Esophagus muscularis mucosa (tissue), 4 donors: ENCODE measurements at places on chromosomes 3 and 15. TPM values are rescaled to one million over a fixed set of nuclear protein-coding genes. Genes with fewer than 3 reads are reported as not detected.

- H3K4me3 ChIP-seq = no peak overlapping the region
- no peaks in the 10 kb centered on the region for H3K27me3 ChIP-seq
- H3K36me3 ChIP-seq = no peaks in the 10 kb centered on the region
- DNase-seq = no peak
Observed at GRCh38 chr3:184738982-184739381, 27.1 kb upstream of the MAGEF1 start.

DNA sequence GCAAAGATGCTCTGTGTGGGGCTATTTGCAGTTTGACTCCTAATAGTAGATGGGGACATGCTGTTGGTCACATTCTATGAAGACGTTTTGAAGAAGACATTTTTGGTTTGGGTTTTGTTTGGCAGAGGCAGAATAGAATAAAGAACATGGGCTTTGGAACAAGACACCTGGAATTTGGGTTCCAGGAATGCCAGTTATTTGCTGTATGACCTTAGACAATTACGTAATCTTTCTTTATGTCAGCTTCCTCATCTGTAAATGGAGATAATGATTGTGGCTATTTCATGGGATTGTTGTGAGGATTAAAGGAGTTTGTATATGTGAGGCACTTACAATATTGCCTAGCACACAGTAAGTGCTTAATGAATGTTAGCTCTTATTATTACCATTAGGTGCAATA, 91.6 kb downstream of the MESD start:
- H3K27me3 ChIP-seq = no peaks in the 10 kb centered on the region
- no peak overlapping the region for H3K27ac ChIP-seq
- H3K4me3 ChIP-seq = no peak overlapping the region
- peaks cover 5% of the 10 kb centered on the region for H3K36me3 ChIP-seq
- DNase-seq = no peak

DNA sequence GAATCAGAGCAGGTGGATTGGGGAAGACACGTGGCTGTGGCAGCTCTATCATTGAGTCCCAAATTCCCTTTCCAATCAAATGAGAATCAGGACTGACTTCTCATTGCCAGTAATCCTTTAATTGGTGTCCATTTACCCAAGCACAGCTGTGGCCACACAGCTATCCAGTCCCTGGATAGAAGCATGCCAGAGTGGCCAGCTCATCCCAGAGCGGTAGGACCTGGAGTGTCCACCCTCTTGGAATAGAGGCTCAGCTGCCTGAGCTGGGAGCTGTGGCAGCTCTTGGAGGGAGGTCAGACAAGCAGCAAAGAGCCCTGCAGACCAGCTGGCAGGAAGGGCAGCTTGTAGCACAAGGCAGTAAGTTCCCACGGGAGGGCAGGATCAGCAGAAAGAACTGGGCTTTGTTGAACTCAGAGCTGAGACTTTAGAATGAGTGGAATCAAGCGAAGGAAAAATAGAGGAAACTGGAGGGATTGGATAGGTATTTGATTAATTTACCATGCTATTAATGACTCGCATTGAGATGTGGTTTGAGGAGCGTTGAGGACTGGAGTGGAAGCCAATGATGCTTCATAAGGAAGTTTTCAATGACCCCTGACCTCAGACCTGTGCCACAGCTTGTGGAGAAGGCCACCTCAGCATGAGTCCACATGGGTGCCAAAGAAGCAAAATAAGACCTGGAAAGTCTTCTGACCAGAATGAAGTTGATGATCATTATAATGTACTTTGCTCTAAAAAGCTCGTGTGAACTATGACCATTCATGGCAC, 6.9 kb upstream of the ALPK3 start:
- DNase-seq = no peak
- no peaks in the 10 kb centered on the region for H3K27me3 ChIP-seq
- no peak overlapping the region for H3K4me3 ChIP-seq
- no peak overlapping the region for H3K27ac ChIP-seq
- H3K36me3 ChIP-seq = peaks cover under 1% of the 10 kb centered on the region

DNA sequence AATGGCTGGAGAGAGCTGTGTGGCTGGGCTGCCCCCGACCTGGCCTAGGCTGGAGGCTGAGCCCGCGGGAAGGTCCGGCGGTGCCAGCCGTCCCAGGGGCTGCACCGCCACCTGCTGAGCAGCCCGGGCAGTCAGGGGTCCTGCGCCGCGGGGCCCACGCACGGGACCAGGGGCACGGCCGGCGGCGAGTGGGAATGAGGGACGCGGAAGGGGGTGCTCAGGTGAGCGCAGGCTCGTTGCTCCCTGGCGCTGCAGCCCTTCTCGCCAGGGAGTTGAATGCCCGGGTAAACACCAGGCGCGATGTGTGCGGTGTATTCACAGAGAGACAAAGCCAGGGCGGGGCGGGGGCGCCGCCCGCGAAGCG, 666 bp upstream of the SEMA3F start:
- peak overlapping the region; percentile 59 for H3K4me3 ChIP-seq
- DNase-seq = no peak
- H3K4me1 ChIP-seq = peaks cover 19% of the 10 kb centered on the region
- no peaks in the 10 kb centered on the region for H3K36me3 ChIP-seq
- H3K27ac ChIP-seq = peak overlapping the region; percentile 85
- H3K27me3 ChIP-seq = no peaks in the 10 kb centered on the region

Gene TRH
- not detected for total RNA-seq

Gene FGF7
- 60.2 TPM for total RNA-seq

DNA sequence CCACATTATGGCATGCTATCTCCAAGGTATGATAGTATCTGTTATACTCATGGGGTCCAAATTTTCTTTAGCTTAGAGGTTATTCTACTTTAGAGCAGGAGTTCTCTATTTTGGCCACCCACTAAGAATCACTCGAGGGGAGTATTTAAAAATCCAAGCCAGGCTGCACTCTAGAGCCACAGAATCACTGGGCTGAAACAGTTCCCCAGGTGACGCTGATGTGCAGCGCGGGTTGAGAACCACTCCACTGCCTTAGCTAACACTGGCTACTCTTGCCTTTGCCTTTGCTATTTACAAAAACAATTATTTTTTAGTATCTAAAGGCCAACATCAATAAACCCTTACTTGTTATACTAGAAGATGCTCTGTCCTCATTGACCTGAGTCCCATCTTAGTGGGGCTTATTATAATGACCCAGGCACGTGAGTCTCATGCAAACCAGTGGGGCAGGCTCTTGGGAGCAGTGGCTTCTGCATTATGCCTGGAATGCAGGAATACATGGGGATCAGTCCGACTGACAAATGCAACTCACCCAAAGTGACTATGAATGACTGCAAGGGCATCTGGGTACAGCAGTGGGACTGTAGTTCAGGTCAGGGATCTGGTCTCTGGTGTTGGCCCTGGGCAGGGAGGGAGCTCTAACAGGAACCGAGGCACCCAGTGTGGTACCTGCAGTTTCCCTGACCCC, 21.7 kb upstream of the CGNL1 start:
- H3K4me3 ChIP-seq = no peak overlapping the region
- no peak overlapping the region for H3K27ac ChIP-seq
- no peaks in the 10 kb centered on the region for H3K36me3 ChIP-seq

GRCh38 chr15:99135194-99135593, 30.3 kb downstream of the SYNM start:
- no peaks in the 10 kb centered on the region for H3K27me3 ChIP-seq
- no peak for DNase-seq
- peaks cover 51% of the 10 kb centered on the region for H3K36me3 ChIP-seq
- H3K4me3 ChIP-seq = no peak overlapping the region
- peaks cover 88% of the 10 kb centered on the region for H3K4me1 ChIP-seq
- H3K27ac ChIP-seq = peak overlapping the region; percentile 98

Gene CLRN1
- total RNA-seq = not detected

DNA sequence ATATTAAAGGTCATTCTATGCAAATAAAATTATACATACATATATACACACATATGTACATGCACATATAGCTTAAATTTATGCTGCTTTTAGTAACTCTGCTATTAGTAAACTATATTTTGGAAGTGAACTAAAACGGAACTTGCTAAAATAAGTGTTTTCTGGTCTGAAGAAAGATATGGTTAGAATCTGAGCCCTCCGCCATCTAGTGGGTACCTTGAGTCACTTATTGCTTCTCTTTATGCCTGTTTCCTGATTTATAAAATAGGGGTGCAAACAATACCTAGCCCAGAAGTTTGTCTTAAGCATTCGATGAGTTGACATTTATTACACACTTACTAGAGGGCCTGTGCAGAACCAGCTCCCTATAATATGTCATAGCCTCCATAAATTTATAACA, 255.7 kb downstream of the CNTN6 start:
- no peak for DNase-seq
- no peaks in the 10 kb centered on the region for H3K27me3 ChIP-seq
- no peaks in the 10 kb centered on the region for H3K4me1 ChIP-seq
- no peak overlapping the region for H3K4me3 ChIP-seq

Gene CDC25A
- 0.97 TPM for total RNA-seq

Gene MED12L
- 0.83 TPM for total RNA-seq

Gene IMPG2
- 0.80 TPM for total RNA-seq

Gene SUCLG2
- 69.3 TPM for total RNA-seq

DNA sequence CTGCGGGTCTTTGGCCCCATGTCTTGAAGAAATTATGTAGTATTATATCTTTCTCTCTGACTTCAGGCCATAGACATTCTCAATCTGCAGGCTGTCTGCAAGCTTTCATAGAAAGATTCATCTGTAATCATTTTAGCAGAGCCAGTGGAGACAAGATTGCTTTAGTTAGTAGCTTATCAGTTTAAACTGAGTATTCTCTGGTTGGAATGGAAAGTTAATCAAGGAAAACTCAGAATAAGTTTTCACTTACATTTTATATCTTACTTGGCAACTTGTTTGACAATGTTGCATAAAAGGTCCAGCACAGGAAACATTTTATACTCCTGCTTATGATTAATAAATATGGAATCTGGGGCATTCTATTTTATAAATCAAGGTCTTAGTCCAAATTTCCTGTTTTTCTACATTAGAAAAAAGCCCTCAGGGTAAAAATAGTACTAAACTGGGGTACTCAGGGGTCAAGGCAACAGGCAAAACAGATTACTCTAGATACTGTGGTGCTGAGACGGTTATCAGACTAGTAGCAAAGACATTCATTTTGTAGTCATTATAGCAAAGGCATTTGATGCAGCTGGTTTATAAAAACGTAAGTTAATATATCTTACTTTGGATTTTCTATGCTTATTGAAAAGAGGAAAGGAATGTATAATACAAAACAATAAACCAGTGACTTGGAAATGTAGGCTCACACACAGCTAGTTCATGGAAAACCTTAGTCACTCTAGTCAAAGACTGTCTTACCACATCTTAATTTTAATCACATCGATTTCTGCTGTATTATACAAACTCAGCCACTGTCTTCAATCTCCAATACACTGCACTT, 45.2 kb upstream of the FILIP1L start:
- H3K27me3 ChIP-seq = no peaks in the 10 kb centered on the region
- no peak overlapping the region for H3K4me3 ChIP-seq
- H3K27ac ChIP-seq = peak overlapping the region; percentile 56
- DNase-seq = no peak

DNA sequence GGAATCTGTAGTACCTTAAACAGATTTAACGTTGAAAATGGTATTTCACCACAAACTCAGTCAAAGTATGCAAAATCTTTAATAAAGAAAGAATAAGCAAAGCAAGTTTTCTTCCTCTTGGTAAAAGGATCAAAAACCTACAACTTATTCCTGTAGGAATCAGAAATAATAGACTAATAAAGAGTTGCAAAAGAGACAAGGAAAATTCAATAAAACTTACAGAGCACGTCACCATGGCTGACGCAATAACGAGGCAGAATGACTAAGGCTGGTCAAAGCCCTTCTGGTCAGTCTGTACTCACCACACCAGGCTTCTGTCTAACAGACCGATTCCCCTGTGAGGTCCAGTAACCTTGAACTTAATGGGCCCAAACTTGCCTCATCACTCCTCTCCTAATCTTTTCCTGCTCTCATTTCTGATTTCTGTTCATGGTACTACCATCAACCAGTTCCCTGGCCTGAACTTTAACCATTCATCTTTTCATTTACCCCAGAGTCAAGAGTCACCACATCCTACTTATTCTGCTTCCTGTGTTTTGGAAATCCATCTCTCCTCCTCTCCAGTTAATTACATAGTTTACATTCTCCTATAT, 5.0 kb downstream of the MASP1 start:
- H3K27me3 ChIP-seq = no peaks in the 10 kb centered on the region
- no peak overlapping the region for H3K4me3 ChIP-seq
- no peak for DNase-seq
- peaks cover 7% of the 10 kb centered on the region for H3K36me3 ChIP-seq

DNA sequence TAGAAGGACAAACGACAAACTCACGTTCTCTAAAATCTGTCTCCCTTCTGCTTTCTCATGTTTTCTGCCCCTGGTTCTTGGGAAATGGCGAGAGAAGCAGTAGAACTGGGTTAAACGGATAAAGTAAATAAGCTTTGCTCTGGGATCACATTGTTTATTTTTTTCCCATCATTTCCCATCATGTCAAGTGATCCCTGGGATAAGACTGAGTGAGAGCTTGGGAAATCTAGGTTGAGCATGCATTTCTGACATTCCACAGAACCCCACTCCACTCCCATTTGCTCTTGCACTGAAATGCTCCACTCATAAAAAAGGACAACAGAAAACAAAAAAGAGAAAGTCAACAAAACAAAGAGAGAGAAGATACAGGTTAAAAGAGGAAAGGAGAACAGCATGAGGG, 69.1 kb downstream of the SEMA6D start:
- H3K27me3 ChIP-seq = no peaks in the 10 kb centered on the region
- no peak overlapping the region for H3K27ac ChIP-seq
- no peaks in the 10 kb centered on the region for H3K4me1 ChIP-seq

- H3K4me3 ChIP-seq = no peak overlapping the region
- no peak overlapping the region for H3K27ac ChIP-seq
- DNase-seq = no peak
- H3K36me3 ChIP-seq = no peaks in the 10 kb centered on the region
- no peaks in the 10 kb centered on the region for H3K27me3 ChIP-seq
- no peaks in the 10 kb centered on the region for H3K4me1 ChIP-seq
Observed at GRCh38 chr3:125200731-125201139, 11.8 kb downstream of the SLC12A8 start.

GRCh38 chr3:41629072-41629471, 332.8 kb downstream of the ULK4 start:
- no peaks in the 10 kb centered on the region for H3K4me1 ChIP-seq
- no peaks in the 10 kb centered on the region for H3K27me3 ChIP-seq
- H3K27ac ChIP-seq = no peak overlapping the region
- H3K4me3 ChIP-seq = no peak overlapping the region
- no peak for DNase-seq

Gene CCK
- total RNA-seq = 2.2 TPM

Gene RTP3
- total RNA-seq = not detected

Gene IQGAP1
- total RNA-seq = 236 TPM

GRCh38 chr15:93780073-93780472, 451.3 kb upstream of the MCTP2 start:
- DNase-seq = peak; percentile 24
- H3K27ac ChIP-seq = no peak overlapping the region
- no peaks in the 10 kb centered on the region for H3K4me1 ChIP-seq
- H3K27me3 ChIP-seq = no peaks in the 10 kb centered on the region

DNA sequence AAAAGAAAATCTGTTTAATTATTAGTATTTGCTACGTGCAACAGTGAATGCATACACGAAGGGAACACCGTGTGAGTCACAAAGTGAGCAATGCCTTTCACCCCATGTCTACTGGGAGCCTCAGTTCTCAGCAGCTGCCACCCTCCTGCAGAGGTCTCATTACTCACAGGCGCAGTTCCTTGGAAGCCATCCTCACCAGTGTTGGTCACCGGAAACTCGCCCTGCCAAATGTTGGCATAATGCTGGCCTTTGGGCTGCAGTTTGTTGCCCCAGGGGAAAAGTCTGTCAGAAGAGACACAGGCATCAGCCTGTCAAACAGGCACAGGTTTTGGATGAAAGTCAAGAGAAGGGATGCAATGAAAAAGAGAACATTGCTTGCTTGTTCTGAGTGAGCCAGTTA, 50.1 kb downstream of the SUMF1 start:
- peaks cover 8% of the 10 kb centered on the region for H3K36me3 ChIP-seq
- no peak overlapping the region for H3K4me3 ChIP-seq
- no peaks in the 10 kb centered on the region for H3K27me3 ChIP-seq
- peaks cover 12% of the 10 kb centered on the region for H3K4me1 ChIP-seq

GRCh38 chr3:186110975-186111974, 2.4 kb upstream of the ETV5 start:
- no peak overlapping the region for H3K27ac ChIP-seq
- no peaks in the 10 kb centered on the region for H3K36me3 ChIP-seq
